Posterior cingulate gyrus (tissue), 11 donors: ENCODE measurements at places on chromosomes 5 and 9.
A peak's percentile ranks its signal among the peaks of the same experiment; 100 is the strongest.

DNA sequence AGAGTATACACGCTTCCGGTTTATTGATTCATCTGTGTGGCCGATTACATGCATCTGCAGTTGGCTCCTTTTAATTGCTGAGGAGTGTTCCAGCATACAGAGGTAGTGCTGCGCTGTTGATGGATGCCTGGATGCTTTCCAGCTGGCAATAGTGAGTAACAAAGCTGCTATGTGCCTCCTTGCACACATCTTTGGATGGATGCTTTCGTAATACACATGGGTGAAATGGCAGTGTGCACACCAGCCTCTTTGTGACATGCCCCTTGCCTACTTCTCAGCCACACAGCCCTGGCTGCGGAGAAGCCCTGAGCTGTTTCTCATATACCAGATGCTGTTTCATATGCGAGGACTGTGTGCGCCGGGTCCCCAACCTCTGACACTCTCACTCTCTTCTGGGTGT lies 151.0 kb downstream of the GADD45G start:
- no peak for DNase-seq

DNA sequence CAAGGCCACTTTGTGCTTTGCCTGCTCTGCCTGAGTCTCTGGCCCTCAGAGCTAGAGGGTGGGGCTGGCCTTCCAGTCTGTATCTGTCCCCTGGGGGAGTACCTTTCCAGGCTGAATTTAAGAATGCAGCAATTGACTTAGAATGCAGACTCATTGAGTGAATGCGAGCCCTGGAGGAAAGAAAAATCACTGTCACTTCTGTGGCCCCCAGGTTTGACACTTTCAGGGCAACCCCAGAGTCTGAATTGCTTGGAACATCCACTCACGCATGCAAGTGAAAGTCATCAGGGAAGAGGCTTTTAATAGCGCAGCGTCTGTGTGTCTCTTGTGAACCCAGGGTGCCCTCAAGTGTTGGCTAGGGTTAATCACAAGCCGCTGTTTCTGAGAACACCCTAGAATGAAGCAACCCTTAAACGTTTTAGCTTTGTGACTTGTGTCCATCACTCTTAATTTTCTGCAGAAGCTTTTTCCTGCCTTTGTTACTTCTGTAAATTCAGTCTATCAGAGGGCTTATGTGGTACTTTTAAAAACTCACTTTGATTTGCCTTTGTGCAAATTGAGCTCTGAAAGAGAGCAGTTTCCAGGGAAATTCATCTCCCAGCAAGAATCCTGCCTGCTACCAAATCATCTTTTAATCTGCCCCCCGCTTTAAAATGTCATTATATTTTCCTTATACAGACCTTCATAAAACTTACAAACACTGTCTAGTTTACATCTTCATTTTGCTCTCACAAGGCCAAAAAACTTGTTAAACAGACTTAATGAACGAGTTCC lies 146.8 kb upstream of the IQGAP2 start:
- DNase-seq = peak; percentile 53

GRCh38 chr5:74040065-74040551 lies 414.1 kb downstream of the ARHGEF28 start:
- no peak for DNase-seq

GRCh38 chr5:104347119-104347708 lies 784.6 kb upstream of the NUDT12 start:
- DNase-seq = no peak

GRCh38 chr5:150641006-150641570 lies 628 bp downstream of the SYNPO start:
- no peak for DNase-seq

DNA sequence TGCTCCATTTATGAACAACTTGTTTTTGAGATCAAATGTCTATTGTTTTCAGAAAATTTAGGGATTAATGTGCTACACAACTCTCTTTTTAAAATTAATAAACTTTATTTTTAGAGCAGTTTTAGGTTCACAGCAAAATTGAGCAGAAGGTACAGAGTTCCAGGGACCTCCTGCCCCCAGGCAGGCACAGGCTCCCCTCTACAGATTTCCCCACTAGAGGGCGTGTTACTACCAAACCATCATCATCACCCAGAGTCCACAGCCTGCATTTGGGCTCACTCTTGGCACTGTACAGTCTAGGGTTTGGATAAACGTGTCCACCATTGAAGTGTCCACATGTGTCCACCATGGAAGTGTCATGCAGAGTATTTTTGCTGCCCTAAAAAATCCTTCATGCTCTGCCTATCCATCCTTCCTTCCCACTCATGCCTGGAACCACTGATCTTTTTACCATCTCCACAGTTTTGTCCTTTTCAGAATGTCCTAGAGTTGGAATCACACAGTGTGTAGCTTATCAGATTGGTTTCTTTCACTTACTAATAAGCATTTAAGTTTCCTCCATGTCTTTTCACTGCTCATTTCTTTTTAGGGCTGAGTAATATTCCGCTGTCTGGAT lies 61.7 kb downstream of the MRPL36 start:
- no peak for DNase-seq

- DNase-seq = no peak
Observed at GRCh38 chr9:93093127-93093876, 2.7 kb upstream of the CARD19 start.

- no peak for DNase-seq
Observed at GRCh38 chr9:136546697-136547501, 1.1 kb upstream of the NOTCH1 start.
